Lower leg skin (tissue), 4 donors: ENCODE measurements at places on chromosomes 4 and X.

- DNase-seq, result no peak
These were observed 14.3 kb downstream of the ANTXR2 start for GRCh38 chr4:80058740-80059139.

DNA sequence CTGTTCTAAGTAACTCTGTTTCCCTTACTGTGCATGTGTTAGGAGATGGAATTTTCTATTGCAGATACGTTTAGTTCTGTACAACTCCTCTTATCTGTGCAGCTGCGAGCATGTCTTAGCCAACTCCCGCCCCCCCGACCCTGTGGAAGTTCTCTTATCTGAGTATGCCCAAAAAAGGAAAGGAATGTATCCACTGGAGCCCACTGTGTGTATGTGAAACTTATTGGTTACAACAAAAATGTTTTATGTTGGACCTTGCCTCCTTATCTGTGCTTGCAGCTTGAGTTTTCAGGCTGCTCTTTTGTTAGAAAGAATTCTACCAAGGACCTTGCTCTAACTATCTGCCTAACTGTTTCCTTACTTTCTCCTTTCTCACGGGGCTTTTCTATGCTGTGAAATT lies 24.2 kb upstream of the DCAF8L2 start:
- no peak for DNase-seq

GRCh38 chrX:18360867-18361266 lies 6.4 kb upstream of the SCML2 start:
- DNase-seq, result no peak

- DNase-seq, result no peak
These were observed 664 bp downstream of the MED12 start for GRCh38 chrX:71118985-71119535.

- no peak for DNase-seq
These were observed 244.2 kb downstream of the CBLL2 start for GRCh38 chrX:22516893-22517292.

DNA sequence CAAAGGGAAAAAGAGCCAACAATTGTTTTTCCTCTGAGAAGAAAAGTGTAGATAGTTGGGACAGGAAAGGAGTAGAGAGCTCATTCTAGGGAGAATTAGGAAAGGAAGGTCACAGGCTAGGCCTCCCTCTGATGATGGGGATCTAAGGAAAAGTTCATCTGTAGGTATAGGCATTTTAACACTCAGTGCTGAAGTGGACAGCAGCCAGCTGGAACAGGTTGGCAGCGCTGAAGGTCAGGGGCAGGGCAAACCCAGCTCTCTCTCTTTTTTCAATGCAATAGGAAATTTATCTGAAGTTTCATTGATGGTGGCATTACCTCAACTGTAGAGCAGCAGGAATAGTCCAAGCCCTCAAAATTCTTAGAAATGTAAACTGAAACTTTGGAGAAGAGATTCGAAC lies 98.5 kb upstream of the ETNPPL start:
- no peak for DNase-seq

DNA sequence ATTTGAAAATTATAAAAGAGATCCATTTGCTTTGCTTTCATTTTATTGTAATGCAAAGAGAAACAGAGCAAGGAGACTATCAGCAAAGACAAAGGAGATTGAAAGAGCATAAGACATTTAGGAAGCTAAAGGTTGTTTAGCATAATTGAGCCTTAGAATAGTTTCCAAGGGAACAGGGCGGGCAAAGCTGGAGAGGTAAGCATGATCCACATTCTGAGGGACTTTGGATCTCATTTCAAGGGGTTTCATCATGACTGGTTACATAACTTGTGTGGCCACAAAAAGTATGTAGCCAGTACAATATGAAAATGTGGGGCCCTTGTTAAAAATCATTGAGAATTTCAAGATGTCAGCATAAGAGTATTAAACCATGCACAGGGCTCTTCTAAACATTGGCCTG lies 406.5 kb downstream of the RPA4 start:
- no peak for DNase-seq

GRCh38 chrX:95703696-95704095 lies 980.9 kb upstream of the DIAPH2 start:
- no peak for DNase-seq

GRCh38 chrX:69603566-69604194 lies 12.2 kb upstream of the EDA start:
- no peak for DNase-seq

DNA sequence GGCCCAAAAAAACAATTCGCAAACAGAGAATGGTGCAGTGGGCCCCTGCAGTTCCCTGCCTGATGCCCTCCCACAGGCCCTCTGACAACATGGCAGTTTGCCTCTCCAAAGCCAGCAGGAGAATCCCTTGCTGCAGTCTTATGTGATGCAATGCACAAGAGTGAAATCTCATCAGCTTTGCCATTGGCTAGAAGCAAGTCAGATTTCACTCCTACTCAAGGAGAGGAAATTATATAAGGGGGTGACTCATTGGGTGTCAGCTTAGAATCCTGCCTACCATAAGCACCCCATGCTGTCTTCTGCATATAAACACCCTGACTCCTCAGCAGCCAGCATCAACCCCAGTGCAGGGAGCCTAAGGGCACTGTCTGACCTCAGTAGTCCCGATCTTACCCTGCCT lies 157.3 kb upstream of the LDB2 start:
- DNase-seq, result no peak
